ENCODE measurements at places on chromosomes 2 and 18. TPM values are rescaled to one million over a fixed set of nuclear protein-coding genes. Genes with fewer than 3 reads are reported as not detected.

Gene GKN2
- not detected for total RNA-seq

Gene DCDC2C
- under 0.01 TPM for total RNA-seq

Gene STEAP3
- 3.9 TPM for total RNA-seq

Gene RGPD4
- not detected for total RNA-seq

Gene SERPINB5
- total RNA-seq: 0.51 TPM

- no peak for DNase-seq
These were observed 33.0 kb upstream of the KIF5C start for GRCh38 chr2:148842050-148842449.

DNA sequence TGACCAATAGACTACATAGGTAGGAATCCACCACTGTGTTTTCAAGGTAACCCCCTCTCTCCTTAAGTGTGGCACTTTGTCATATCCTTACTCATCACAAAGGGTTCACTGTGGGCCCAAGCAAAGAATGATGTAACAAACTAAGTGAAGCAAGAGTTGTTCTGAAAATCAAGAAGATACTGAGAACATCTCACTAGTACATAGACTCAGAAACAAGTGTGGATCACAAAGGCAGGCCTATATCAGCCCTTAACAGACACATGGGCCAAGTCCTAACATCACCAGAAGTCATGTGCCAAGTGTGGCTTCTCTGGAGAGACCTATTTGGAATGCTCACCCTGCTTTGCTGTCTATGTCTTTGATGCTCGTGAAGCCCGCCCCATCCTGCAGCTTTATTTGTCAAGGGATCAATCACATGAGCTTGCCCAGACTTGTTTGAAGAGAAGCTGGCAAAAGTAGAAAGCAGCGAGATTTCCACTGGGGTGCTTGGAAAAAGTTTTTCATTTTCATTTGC lies 131.2 kb upstream of the TTC39C start:
- DNase-seq: no peak

Data from dermis blood vessel endothelial cell (primary cell).